ENCODE measurements at places on chromosomes 5 and 9.

GRCh38 chr5:37730896-37731455 is 108.9 kb downstream of the GDNF start:
- DNase-seq: no peak

GRCh38 chr5:141714542-141715310 is 32.7 kb upstream of the ARAP3 start:
- no peak for DNase-seq

DNA sequence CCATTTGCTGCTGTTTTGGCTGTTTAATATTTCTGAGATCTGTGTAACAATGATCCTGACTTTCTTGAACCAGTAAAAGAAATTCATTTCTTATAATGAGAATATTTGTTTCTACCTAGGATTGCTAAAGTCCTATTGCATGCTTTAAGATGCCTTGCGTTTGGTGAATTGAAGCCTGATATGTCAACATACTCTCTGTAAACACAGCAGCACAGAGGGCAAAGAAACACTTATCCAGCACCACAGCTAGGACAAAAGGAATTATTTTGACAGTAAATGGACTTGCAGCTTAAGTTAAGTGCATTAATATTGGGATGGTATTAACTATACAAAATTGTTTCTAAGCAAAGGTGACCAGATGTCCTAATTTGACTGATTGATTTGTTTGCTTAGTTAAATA is 2031.2 kb upstream of the CDH6 start:
- DNase-seq: no peak

- no peak for DNase-seq
Observed at GRCh38 chr5:181158869-181159268, 11.5 kb downstream of the OR2V2 start.

- no peak for DNase-seq
Observed at GRCh38 chr5:40367255-40367654, 312.5 kb upstream of the PTGER4 start.

- DNase-seq: no peak
Observed at GRCh38 chr5:35877655-35878054, 21.0 kb downstream of the IL7R start.

- DNase-seq: no peak
Observed at GRCh38 chr9:27184556-27185351, 75.7 kb downstream of the TEK start.

- DNase-seq: no peak
Observed at GRCh38 chr9:116278326-116278725, 124.7 kb downstream of the PAPPA start.

- DNase-seq: no peak
Observed at GRCh38 chr5:77163453-77163852, 47.0 kb upstream of the PDE8B start.

DNA sequence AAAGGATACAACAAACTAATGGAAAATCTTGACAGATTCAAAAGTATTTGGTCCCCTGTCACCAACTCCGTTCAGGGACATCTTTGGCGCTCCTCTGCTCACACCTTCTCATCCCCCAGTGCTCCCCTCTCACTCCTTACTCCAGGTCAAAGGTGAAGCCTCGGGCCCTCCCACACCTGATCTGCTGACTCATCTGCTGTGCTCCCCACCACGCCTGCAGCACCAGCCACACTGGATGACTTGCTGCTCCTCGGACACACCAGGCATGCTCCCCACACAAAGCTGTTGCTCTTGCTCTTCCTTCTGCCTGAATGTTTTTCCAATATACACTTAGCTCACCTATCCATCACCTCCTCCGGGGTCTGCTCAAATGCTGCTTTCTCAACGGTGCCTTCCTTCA is 123.4 kb downstream of the ESM1 start:
- no peak for DNase-seq

- no peak for DNase-seq
Observed at GRCh38 chr5:103741984-103742383, 179.4 kb upstream of the NUDT12 start.

- no peak for DNase-seq
Observed at GRCh38 chr9:38309324-38310195, 82.9 kb upstream of the ALDH1B1 start.

GRCh38 chr5:139061274-139061673 is 136.9 kb downstream of the SIL1 start:
- DNase-seq: no peak

DNA sequence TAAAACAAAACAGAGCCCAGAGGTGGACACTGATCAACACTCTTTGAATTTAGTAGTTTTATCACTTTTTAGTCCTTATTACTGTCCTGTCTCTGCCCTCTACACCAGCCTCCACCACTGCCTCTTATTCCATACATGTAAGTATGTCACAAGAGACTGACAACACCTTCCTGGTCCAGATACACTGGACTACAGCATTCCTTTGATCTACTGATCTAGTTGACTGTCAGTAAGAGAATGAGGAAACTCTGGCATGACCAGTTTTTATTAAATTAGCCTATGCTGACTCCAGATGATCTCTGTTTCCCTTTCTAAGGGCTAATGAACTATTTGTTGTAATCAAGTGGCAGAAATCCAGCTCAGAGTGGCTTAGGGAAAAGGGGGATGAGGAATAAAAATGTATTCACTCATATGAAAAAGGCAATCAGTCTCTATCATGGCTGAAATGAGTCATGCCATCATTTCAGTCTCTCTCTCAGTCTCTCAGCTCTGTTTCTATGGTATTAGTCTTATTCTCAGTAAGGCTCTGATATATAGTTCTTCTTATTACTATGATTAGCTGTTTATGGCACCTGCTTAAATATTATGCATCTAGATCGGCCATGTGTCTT is 5.5 kb downstream of the ARHGEF37 start:
- no peak for DNase-seq

DNA sequence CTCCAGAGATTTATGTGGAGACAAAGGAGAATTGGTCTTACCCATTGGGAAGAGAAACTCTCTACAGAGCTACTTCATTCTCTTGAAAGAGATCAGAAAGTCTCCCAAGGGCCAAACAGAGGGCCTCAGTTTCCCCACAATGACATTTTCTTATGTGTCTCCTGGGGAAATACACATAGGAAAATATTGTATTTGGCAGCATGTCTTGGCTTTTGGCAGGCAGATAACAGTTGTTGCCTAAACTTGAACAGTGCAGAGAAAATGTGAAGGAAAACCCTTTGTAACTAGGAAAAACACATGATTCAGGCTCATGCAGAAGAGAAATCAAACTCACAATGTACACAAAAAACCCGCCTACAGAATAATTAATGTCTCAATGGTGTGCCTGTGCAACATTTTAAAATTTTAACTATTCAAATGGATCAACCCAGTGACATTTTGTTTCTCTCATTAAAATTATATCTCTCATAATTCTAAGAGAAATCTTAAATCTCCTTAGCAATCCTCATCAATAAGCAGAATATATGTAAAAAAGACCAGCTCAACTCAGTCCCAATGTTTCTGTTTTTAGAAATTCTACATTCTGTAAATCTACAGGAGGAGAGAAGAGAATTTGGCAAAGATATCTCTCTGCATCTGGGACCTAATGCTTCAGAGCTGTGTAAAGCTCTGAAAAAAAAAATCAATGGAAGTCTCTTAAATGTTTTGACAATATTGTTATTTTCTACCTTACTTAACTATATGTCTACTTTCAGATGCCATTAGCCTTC is 205.1 kb downstream of the ADAMTSL1 start:
- no peak for DNase-seq

- DNase-seq: no peak
Observed at GRCh38 chr9:34496149-34496712, 26.6 kb downstream of the ENHO start.

DNA sequence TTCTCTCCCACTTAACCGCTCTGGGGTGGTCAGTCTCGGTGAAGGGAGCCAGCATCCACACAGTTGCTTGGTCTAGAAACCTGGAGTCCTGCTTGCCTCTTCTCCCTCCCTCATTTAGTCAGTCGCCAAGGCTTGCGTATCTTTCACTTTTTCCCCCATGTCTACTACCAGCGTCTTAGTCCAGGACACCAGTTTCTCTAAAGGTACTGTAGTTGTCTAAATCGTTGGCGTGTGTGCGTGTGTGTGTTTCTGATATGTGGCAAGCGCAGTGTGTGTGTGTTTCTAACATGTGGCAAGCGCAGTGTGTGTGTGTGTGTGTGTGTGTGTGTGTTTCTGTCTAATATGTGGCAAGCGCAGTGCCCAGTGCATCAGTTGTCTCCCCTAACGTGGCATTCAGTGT is 641 bp downstream of the ATP6V1G1 start:
- no peak for DNase-seq
